GF-D8 (cell line): ENCODE measurements at places on chromosomes 2 and 18.

DNA sequence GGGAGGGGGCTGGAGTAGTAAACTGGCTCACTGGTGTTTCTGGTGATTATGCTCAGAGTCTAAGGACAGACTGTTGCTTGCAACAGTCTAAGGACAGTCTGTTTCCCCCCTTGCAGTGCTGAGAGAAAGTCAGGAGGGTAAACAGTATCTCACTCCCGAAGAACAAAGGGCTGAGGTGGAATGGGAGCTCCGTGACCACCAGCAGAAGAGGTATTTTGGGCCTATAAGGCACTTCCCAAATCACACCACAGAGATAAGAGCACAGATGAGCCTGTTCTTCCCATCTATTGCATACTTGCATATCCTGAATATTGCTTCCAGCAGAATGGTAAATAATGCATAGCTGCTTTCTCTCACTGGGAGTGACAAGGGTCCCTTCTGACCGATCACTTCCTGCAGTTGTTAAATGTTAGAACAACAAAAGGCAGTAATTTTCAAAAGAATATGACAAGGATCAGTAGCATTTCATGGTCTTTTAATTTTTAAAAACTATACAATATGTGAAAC, 160.4 kb upstream of the LYPD1 start:
- DNase-seq, result no peak

DNA sequence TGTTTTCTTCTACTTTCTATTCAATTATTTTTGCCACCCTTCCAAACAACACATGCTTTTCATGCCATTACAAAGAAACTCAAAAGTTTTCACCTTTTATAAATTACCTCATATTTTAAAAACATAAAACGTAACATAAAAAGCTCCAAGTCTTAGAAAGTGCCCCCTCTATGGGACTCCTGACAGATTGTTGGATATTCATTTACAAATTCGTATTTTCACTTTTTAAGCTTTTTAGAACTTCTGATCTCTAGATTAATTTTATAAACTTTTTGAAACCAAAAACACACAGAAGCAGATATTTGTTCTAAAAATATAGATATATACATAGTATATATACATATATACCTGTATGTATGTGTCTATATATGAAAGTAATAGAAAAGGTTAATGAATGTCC, 1.5 kb downstream of the COL5A2 start:
- DNase-seq, result no peak

DNA sequence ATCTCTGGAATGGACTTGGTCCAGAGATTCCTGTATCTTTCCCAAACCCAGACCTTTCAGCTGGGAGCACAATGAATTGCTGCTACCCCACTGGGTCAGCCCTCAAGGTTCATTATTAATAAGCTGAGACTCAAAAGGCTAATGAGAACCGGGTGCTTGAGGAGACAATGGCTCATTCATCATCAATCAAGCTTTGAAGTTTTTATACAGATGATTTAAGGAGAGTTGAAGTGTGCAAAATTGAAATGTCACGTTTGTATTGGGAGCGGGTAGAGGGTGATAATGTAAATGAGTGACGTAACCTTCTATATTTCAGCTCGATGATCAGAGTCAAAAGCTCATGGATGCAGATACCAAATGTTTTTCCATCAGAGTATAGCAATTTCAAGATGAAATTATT, 744.9 kb downstream of the ERBB4 start:
- no peak for DNase-seq

GRCh38 chr18:28013066-28013465, 163.9 kb downstream of the CDH2 start:
- DNase-seq, result no peak

DNA sequence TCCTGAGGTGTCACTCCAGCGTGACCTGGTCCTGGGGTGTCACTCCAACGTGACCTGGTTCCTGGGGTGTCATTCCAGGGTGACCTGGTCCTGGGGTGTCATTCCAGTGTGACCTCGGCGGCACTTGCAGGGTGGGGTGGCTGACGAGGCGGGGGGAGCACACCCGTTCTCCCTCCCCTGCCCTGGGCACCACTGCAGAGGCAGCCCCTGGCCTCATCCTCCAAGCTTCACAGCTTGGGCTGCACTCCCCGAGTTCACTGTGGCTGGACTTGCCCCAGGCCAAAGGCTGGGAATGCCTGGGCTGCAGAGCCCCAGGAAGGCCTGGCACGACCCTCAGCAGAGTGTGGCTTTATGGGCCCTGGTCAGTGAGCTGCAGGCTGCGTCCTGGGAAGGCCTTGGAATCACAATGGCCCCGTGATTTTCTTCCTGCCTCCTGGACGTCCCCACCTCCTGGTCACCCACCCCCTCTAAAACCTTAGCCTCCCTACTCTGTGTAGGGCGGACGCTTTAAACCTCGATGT, 88.3 kb downstream of the NFATC1 start:
- no peak for DNase-seq

- no peak for DNase-seq
These were observed 46.2 kb downstream of the LRATD1 start for GRCh38 chr2:14678761-14679160.

- DNase-seq, result no peak
These were observed 36.9 kb downstream of the KCNE4 start for GRCh38 chr2:223088866-223089265.

GRCh38 chr2:101004620-101005325, 2.7 kb downstream of the RPL31 start:
- no peak for DNase-seq

GRCh38 chr18:67232406-67232805, 284.1 kb downstream of the DSEL start:
- no peak for DNase-seq

DNA sequence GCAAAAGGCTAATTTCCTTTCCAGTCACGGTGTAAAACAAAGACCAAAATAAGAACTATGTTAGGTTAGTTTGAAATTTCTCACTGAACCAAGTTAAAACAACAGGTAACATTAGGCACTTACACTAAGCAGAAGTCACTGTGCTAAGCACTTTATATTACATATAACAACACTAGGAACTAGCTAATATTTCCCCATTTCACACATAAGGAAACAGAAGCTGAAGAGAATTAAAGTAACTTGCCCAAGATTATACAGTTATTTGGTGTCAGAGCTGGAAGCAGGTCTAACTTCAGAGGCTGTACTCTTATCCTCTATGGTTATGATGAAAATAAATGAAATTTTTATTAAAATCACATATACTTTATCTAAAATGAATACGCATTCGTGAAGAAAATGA, 5.9 kb downstream of the ITSN2 start:
- DNase-seq, result no peak

DNA sequence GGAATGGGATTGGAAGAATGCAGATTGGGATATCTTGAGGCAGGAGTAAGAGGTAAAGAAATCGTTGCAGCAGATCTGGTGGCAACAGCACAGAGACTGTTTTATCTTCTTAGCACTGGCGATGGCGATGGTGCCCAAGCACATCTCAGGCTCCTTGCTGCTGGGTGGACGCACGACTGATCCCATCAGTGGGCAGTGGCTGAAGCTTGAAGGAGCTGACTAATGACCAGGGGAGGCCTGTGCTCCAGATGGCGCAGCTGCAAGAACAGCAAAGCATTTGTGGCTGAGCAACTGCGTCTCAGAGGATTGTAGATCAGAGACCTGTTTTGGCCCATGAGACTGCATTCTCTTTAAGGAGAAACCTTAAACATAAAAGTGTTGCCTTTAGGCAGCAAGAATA, 54.6 kb downstream of the GALR1 start:
- DNase-seq, result no peak

DNA sequence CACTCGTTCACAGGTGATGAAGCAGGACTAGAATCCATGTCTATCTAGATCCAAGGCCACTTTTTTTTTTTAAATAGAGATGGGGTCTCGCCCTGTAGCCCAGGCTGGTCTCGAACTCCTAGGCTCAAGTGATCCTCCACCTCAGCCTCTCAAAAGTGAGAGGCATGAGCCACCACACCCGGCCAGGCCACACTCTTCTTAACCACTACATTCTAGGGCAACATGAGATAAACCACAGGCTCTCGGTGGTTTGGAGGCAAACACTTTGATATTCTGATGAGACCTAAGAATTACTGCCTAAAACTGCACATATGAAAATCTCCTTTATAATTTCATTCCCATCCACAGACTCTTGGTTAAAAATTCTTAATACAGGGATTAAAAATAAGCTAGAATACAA, 51.8 kb downstream of the USP34 start:
- DNase-seq, result no peak

DNA sequence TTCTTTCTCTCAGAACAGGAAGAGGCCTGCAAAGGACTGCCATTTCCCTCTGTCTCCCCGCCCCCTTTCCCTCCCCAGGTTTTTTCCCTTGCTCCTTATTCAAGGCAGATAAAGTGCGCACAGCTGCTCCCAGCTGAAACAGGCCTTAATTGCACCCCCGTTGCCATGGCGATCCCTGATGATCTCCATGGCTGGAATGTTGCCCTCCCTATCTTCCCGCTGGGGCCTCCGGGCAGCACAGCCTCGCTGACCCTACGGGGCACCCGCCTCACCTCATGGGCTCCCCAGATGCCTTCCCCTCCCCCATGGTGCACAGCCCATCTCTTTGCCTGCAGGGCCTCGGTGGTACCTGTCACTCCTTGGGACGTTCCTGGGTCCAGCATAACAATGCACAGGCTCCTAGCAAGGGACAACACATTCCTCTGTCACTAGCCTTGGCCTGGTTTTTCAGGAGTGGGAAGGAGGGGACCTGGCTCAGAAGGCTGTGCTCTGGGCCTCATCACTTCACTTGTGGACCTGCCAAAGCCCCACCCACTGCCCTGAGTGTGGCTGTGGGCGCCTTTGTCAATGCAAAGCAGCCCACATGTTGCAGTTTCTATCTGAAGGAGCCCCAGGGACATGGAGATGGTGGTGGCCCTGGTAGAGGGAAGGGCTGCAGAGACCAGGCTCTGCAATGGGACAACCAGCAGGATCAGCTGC, 115.0 kb downstream of the CELF4 start:
- no peak for DNase-seq

GRCh38 chr18:2606335-2606734, 35.0 kb downstream of the NDC80 start:
- no peak for DNase-seq

GRCh38 chr2:20604951-20605381, 45.9 kb downstream of the HS1BP3 start:
- no peak for DNase-seq

DNA sequence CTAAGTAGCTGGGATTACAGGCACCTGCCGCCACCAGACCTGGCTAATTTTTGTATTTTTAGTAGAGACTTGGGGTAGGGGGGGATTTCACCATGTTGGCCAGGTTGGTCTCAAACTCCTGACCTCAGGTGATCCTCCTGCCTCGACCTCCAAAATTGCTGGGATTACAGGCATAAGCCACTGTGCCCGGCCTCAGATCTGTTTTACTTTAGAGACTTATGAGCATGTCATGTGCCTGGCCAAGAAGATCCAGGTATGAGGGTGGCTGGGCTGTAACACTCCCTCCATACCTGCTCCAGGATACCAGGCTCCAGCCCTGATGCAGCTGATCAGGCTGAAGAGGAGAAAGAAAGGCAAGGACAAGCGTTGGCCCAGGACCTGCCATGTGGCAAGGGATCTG, 125.0 kb downstream of the LPIN1 start:
- DNase-seq, result no peak

- no peak for DNase-seq
These were observed 134.5 kb upstream of the CWC22 start for GRCh38 chr2:180141600-180141999.

GRCh38 chr2:195473862-195474261, 183.2 kb upstream of the SLC39A10 start:
- no peak for DNase-seq

GRCh38 chr2:101858910-101859309, 132.8 kb upstream of the IL1R2 start:
- no peak for DNase-seq
